ENCODE measurements at places on chromosomes 12 and 14.

- no peak for DNase-seq
Measured at GRCh38 chr14:38948171-38948570, 154.9 kb downstream of the SEC23A start.

GRCh38 chr14:78401866-78402265 is 231.7 kb downstream of the NRXN3 start:
- peak; percentile 70 for DNase-seq

DNA sequence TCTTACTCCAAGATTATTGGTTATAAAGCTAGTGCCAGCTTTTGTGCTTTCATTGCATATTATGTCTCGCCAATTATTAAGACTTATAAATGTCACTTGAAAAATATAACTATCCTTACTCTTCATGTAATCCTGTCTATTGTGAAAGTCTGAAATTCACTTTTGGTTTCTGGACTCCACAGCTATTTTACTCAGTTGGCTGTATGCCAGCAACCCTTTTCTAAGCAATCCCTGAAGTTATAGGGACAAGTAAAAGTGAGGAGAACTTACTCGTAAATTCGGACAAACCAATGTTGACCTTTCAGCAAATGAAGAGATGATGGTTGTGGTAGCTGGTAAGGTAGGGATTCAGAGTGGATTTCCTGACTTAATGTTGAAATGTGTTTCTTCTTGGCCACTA is 196.3 kb downstream of the NPAS3 start:
- DNase-seq: no peak

- DNase-seq: no peak
Measured at GRCh38 chr14:105881021-105881930, 354.9 kb downstream of the TMEM121 start.

- DNase-seq: peak; percentile 34
Measured at GRCh38 chr14:78425330-78425729, 255.2 kb downstream of the NRXN3 start.

DNA sequence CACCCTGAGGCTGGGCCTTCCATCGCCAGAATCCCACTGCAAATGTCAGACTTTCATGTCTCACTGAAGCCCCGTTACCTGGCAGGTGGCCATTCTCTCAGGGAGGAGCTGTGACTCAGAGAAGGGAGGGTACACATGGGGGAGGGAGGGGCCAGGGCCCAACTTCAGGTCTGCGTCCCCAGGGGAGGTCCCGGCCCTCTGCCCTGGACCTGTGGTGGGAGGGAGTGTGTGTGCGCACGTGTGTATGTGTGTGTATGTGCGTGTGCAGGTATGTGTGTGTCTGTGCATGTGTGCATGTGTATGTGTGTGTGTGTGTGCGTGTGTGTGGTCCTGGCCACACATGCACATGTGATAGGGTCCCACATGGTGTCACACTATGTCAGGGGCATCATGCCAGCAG is 50.9 kb downstream of the MVK start:
- DNase-seq: no peak

GRCh38 chr12:116587270-116587669 is 28.1 kb downstream of the MAP1LC3B2 start:
- no peak for DNase-seq

DNA sequence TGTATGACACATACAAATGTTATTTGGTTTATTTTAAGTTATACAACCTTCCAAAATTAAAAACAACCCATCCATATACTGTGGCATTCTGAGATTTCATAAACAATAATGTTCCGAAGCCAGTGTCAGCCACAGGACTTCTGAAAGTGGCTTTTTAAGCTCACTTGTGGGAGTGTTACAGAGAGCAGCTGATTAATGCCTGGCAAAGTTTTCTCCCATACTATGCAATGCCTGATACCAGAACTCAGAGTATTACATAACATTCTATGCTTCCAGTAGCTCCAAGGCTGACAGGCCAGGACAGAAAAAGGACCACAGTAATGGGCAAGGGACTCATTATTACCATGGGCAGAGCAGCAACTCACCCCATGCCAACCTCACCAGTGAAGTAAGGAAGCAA is 29.3 kb downstream of the NELL2 start:
- no peak for DNase-seq

GRCh38 chr12:63841011-63841410 is 3.5 kb upstream of the SRGAP1 start:
- no peak for DNase-seq

DNA sequence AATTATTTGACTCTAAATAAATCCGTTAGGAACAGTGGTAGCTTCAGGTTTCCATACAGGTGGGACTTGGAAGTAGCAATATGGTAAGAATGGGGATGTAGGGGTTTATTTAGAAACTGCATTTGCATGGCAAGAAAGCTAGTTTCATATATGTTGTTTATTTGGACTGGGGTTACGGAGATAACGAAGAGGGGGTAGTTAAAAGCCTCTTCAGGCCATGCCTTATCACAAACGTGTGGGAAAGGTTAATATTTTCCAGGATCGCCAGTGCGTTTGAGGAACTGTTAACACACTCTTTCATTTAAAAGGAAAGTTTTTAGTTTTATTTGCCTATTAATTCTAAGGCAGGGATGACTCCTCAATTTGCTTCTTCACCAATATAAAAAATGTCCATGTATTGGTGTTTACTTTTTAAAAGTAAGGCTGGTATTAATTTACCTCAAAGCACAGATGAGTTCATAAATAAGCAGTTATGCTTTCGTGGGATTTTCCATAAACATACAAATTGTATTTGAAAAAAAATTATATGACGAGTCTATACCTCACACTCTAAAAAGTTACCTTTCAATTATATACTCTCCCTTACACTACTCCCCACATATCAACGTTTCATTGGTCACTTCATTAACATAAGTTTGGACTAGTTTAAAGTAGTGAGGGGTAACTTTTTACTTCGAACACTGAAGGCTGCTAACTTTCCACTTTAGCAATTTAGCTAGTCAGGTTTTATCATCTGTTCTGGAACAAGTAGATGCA is 814 bp downstream of the RAB2B start:
- DNase-seq: no peak

DNA sequence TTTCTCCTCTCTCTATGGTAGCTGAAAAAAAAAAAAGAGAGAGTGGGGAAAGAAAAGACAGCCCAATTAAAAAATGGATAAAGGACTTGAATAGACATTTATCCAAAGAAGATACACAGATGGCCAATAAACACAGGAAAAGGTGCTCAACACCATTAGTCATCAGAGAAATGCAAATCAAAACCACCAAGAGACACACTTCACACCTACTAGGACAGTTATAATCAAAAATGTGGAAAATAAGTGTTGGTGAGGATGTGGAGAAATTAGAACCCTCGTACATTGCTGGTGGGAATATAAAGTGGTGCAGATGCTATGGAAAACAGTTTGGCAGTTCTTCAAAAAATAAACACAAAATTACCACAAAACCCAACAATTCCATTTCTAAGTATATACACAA is 172.4 kb upstream of the GRIN2B start:
- no peak for DNase-seq

- DNase-seq: no peak
Measured at GRCh38 chr14:64566651-64567122, 16.9 kb downstream of the PPP1R36 start.

- no peak for DNase-seq
Measured at GRCh38 chr12:54010053-54010971, 1.5 kb downstream of the HOXC8 start.

DNA sequence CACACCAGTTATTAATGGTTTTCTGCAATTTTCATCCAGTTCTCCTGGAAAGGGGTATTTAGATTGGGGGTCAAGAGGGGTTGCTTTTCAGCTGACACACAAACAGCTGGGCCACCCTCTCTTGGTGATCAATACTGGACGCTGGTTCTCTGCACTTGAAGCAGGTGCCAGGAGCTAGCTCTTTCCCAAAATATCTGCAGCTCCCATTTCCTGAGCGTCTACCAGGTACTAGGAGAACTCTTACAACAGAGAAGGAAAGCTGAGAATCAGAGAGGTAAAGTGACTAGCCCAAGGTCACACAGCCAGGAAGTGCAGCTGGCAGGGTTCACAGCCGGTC is 1.2 kb downstream of the TESC start:
- no peak for DNase-seq

DNA sequence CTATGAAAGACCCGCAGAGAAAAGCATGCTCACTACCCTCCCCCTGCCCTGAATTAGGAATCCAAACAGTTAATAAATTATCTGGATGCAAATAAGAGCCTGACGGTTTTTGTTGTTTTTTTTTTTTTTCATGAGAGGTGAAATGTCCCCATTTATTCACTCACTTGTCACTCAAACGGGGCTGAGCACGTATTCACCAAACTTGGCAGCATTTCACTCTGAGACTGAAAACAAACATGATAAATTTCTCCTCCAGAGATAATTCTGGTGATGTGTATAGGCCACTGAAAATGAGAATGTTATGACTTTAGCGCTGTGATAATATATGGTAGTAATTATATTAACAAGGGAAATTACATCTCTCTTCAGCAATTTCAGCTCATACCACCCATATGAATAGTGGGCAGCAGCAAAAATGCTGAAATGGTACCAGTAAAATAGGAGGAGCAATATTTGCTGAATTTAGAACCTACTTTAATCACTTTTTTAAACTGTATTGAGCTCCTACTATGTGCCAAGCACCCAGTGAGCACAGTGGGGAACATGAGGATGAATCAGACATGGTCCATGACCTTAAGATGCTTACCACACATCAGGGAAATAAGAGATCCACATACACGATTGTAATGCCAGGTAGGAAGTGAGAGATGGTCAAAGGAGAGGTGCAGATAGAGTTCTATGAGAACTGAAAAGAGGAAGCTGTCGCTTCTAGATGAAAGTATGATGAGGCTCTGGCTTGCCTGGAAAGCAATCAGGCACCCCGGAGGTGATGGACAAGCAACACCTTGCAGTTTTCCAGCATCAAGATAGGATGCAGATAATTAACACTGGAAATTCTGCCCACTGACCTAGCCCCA is 286.5 kb upstream of the TMPO start:
- no peak for DNase-seq

- no peak for DNase-seq
Measured at GRCh38 chr12:129937426-129937825, 33.6 kb upstream of the TMEM132D start.

DNA sequence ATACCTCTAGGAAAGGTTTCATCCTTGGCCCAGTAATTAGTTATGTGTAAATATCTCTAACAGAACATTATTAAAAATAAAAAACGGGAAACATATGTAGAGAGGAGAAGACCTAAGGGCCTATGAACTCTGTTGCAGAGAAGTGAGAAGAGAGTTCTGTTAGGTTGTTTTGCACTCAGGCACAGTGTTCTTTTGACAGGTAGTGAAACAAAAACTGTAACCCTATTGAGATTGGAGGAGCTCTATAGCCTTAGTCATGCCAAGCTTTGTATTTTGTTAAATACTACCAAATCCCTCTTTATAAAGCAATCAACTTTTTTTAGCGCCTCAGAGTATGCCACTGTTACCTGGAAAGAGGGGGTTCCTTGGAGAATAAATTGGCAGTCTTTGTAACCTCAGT is 77.6 kb downstream of the CNTN1 start:
- DNase-seq: no peak

DNA sequence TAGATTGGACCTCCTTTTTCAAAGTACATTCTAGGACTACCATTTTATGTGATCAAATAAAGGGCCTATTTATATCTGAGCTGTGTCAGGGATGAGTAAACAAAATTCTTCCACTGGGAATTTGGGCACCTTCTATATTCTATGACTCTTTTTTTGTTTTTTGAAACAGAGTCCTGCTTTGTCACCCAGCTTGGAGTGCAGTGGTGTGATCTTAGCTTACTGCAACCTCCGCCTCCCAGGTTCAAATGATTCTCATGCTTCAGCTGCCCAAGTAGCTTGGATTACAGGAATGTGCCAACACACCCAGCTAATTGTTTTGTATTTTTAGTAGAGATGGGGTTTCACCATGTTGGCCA is 64.8 kb downstream of the DRAM1 start:
- no peak for DNase-seq

GRCh38 chr12:124437617-124438436 is 129.6 kb downstream of the NCOR2 start:
- no peak for DNase-seq

DNA sequence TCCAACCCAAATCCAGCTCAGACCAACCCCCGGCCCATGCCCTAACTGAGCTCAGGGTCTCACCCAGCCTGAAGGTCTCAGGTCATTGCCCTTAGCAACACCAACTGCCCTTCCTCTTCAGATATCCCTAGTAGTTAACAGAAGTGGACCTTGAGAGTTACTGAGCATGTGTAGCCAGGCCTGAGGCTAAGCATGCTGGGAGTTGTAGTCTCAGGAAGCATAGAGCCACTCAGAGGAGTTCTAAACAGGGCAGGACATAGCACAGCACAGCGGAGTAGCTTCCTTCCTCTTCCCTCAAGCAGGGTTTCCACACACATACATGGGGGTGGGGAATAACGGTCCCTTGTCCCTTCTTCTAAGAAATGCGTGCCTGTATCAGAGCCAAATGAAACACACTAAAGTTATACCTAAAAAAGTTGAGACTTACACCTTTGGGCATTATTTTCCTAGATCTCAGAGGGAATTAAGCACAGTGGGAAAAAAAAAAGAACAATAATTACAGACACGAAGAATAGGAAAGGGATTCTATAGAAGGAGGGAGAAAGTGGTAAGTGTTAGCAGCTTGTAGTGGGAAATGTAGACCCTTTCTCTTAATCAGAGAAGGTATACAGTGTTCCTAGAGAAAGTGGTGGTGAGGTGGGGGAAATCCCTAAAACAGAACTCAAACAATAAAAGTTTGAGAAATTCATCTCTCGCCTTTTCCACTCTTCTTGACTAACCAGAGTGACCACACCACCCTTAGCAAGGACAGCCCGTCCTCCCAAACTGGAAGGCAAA is 4.4 kb downstream of the KMT2D start:
- peak; percentile 66 for DNase-seq

DNA sequence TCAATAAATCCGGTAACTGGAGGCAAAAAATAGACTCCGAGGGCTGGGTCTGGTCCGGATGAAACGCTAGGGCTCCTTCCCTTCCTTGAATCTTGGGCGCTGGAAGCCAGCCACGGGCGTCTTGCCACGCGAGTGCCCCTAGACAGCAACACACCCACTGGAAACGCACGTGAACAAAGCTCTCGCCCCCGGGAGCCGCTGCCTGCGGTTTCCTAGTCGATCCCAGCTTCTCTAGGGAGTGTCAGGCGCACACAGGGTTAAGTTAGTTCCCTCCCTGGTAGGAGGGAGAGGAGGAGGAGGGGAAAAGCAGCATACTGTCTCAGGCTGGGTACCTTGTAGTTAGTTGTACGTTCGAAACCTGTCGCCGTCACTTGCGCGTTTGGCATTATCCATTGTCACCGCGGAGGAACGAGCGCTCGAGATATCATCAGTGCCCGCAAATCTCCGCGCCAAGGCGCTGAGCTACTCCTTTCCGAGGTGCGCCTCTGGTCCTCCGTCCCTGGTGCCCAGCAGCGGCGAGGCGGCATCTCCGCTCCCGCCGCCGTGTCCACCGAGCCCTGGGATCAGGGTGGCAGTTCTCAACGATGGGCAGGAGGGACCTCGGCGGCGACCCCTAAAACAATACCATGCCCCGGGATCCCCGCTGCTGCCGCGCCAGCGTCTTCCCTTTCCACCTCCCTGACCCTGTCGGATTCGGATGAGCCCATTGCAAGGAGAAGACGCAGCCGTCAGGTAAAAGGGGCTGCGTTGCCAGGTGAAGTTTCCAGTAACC is at the start of gene FLRT2:
TSS of gene FLRT2 (plus strand) at position 342 of the 772 bp plus-strand sequence. CDS start 91,371 bp downstream, outside the sequence.
- peak; percentile 60 for DNase-seq
